HT1080 (cell line): ENCODE measurements at places on chromosomes 1 and 21. TPM values are rescaled to one million over a fixed set of nuclear protein-coding genes. Genes with fewer than 3 reads are reported as not detected.
A peak's percentile ranks its signal among the peaks of the same experiment; 100 is the strongest.

AMY2A gene
- not detected in 2 replicates for total RNA-seq

HES3 gene
- not detected in 2 replicates for total RNA-seq

SLC9C2 gene
- total RNA-seq, result not detected in 2 replicates

LRRN2 gene
- total RNA-seq, result 0.06 and 0.07 TPM in 2 replicates

KRTAP20-2 gene
- not detected in 2 replicates for total RNA-seq

ERMAP gene
- total RNA-seq, result 3.3 and 5.9 TPM in 2 replicates

GSTM5 gene
- total RNA-seq, result 0.03 TPM in 1 of 2 replicates, not detected in the other

C1QB gene
- not detected in 2 replicates for total RNA-seq

IPP gene
- total RNA-seq, result 4.8 and 6.3 TPM in 2 replicates

PEAR1 gene
- 4.1 and 5.2 TPM in 2 replicates for total RNA-seq

IVL gene
- total RNA-seq, result 0.26 and 0.33 TPM in 2 replicates

SPATA45 gene
- total RNA-seq, result not detected in 2 replicates

DNA sequence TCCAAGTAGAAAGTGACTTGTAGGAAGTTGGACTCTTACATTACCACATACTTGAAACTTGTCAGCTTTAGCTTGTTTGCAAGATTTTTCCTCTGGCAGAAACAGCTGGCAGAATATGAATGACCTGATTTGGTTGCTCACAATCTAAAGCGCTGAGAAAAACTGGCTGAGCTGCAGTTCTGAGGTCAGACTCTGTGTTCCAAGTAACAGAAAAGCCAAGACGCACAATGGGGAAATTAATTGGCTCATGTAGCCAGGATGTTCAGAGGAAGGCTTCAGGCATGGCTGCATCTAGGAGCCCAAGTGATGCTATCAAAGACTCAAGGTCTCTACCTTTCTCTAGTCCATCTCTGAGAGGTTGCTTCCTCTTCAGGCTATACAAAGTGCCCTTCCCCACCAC, 27.0 kb downstream of the ALPL start:
- DNase-seq, result no peak

DNA sequence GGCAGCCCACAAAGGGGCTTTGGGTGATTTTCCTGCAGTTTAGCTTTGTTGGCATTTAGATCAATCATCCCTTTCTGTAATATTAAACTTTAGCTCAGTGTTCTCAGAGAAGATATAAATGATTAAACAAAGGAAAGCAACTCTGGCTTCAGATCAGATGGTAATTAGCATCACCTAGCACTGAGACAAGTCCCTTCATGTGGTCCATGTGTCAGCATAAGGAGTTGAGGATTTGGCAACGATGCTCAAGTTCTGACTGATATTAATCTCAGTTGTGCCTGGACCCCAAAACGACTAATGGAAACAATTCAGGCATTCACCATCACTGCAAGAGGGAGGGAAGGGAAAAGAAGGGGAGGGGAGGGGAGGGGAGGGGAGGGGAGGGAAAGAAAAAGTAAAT, 60.4 kb downstream of the SEC16B start:
- no peak for DNase-seq

DNA sequence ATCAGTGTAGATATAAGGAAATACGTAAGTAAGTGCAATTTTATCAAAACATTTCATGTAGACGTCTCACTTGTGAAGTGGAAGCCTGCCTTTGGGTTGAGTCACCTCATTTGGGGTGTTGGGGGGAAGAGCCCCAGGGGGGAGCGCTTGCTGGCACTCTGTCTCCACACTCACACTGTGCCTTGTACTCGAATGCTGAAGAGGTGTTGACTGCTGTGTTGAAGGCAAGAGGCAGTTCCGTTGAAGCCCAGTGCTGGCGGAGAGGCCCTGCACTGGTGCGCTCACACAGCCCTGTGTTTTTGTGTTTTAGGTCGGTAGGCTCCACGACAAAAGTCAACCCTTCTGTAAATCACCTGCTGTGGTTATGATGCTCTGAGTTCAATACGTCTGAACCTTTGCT, 131.9 kb upstream of the COL6A1 start:
- no peak for DNase-seq

DNA sequence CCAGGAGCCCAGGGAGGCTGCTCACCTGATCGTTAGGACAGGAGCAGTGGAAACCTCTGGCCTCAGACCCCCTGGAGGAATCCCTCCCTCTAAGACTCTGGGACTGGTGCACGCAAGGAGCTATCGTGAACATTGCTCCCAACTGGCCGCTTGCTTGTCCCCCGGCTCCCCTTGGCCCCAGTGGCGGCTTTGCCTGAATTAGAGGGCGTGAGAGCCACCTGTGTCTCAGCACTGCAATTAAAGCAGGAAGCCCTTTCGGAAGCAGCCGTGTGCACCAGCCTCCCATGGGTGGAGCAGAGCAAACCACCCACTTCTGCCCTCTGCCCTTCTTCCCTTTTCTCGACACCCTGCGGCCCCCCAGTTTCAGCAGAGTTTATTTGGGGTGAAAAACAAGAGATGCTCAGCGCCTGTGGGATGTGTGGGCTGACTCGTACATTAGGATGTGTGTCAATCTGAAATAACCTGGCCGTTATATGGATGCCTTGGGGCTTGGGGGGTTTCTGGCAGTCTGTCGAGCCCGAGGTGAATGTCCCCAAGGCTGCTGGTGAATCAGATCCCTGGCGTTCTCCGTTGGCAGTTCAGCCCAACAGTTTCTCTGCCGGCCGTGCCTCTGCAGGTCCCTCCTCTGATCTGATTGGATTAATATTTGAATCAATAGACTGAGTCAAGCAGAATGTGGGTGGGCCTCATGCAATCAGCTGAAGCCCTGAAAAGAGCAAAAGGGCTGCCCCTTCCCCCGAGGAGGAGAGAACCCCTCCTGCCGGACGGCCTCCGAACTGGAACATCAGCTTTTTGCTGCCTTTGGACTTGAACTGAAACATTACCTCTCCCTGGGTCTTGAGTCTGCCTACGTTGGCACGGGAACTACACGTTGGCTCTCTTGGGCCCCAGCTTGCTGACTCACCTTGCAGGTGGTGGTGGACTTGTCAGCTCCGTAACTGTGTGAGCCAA, 7.3 kb upstream of the UMODL1 start:
- no peak for DNase-seq

GRCh38 chr21:39601187-39601928, 11.4 kb upstream of the B3GALT5 start:
- peak; percentile 17 for DNase-seq

DNA sequence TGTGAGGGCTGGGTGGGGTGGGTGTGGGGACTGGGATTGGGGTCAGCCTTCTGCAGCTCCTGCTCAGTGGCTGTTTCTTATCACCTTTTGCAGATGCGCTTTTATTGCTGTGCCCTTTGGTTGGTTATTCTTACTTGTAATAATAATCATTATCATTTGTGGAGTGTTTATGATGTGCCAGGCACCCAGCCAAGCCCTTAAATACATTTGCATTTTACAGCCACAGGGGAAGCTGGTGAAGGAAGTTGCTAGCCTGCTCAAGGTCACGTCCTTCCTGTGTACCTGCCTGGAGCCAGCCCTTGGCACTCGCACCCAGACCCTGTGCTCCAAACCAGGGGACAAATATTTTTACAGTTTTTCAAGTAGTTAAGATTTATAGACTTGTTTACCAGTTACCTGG, 144.0 kb downstream of the PGBD5 start:
- DNase-seq, result no peak

DNA sequence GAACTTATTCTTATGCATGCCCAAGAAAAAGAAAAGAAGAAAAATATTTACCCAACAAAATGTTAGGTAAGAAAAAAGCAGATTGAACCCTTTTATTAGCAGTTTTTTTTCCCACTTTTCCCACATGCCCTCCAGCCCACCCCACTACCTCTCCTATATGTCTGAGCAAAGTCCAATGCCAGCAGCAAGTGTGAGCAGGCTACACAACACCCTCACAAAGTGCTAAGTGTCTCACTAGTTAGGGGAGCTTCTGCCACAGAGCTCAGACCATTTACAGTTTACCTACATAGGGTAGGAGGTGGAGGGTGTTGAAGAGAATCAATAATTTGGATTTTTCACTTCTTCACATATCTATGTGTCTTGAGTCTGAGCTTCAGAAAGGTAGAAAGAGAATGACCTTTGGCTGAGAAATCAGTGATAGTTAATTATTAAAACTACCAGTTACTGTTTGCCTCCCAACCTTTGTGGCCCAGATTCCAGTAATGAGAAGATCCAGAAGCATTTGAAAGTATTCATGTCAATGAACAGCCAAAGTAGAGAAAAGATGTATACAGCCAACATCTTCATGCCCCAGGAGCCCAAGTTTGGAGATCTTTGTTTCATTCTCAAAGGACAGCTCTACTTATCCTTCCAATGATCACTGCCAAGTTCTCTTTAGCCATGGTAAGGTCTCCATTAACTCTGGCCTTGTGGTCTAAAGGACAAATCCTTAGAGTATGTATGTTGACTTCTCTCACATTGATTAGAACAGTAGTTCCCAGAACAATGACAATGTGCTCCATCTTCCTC, 26.2 kb downstream of the OR10J5 start:
- no peak for DNase-seq

DNA sequence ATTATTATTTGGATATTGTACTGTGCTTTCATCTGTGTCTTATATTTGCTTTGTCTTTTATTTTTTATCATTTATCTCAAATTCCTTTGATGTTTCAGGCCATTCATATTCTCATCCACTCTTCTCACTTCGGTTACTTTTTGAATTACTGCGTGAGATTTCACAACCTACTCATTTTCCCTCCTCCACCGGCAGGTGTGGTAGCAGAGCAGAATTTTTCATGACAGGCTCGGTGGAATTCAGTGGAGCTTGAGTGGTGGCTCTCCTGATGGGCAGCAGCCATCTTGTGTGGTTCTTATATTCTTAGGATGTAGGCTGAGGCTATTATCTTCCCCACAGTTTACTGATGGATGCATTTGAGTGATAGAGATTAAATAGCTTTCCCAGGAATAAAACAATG, 92.3 kb upstream of the IVNS1ABP start:
- DNase-seq, result no peak

- peak; percentile 88 for DNase-seq
These were observed 147.6 kb upstream of the CAMK1G start for GRCh38 chr1:209435654-209436566.

DNA sequence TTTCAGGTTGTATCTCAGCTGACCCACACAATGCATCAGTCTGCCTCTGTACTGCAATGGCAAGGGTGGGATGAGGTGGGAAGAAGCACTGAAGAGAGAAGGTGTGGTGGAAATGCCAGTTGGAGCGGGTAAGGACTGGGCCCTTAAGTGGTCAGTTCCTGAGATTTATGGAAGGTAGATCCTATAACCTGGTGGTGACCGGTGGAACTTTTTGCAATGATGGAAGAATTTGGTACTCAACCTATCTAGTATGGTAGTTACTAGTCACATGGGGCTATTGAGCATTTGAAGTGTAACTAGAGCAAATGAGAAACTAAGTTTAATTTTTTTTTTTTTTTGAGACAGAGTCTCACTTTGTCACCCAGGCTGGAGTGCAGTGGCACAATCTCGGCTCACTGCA, 8.2 kb upstream of the HPCAL4 start:
- DNase-seq, result no peak

DNA sequence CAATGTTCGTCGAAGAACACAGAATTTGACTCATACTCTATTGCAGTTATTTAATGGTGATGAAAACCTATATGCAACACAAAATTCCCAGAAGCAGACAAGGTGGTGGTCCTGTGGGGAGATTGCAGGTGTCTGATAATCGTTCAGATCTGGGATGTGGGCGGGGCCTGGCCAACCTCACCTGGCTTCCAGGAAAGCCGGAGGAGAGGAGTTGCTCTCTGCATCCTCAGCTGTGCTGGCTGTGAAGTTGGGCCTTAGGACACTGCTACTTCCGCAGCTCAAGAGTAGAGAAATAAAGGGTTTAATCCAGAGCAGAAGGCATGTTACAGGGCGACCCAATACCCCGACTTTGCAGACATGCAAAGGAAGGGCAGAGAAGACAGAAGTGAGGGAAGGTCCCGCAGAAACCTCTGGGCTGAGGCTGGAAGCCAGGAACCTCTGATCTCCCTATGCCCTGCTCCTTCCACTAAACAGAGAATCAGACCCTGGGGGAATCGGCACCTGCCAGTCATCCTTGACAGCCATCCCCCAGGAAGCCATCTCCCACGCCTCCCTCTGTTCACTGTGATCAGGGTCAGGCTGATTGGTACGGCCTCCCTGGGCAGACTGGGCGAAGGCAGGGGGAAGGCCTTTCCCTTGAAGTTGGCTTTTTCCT, 590.3 kb downstream of the AJAP1 start:
- DNase-seq, result no peak

- peak; percentile 7 for DNase-seq
These were observed 40.4 kb downstream of the UBR4 start for GRCh38 chr1:19169642-19170041.

GRCh38 chr1:86551305-86551704, 4.4 kb downstream of the CLCA4 start:
- DNase-seq, result no peak

DNA sequence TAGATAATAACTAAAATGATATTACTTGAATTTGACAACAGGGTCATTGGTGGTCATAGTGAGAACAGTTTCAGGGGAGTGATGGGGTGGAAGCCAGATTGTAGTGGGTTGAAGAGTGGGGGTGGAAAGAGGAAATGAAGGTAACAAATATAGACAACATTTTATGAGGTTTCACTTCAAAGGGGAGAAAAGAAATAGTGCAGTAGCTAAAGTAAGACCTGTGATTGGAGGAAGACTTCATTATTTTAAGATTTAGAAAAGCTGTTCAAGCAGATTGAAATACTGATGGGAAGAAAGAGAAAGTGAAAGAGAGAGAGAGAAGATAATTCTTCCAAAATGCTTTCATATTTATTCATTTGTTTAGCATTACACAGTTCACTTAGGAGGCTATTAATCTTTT, 52.0 kb upstream of the KCNA3 start:
- DNase-seq, result no peak

DNA sequence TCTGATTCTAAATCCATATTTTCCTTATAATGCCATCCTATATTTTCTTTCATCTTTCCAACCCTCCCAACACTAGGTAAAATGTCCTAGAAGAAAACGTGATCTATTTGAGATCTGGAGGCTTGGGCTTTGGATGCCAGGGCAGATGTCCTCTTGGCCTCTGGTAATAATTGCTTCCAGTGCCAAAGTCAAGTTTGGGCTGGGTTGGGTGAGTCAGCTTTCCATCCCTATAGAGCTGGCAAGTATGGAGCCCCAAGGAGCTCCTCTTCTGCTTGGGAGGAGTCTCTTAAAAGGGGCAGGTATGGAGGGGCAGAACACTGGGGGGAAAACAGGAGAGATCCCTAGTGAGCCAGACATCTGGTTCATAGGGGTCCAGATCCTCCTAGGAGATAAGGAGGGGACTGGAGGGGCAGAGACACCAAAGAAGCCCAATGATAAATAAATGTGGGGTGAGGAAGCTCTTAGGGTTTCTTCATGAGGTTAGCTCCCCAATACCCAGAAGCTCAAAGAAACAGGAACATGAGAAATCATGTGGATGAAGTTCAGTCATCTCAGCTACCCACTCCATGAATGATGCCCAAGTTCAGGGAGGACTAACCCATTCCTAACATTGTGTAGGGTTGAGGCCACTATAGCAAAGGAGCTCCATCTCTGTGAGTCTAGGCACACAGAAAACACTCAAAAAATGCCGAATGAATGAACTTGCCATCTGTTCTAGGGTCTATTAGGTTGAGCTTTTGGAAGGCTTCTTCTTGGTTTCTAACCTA, 3.5 kb downstream of the C1orf116 start:
- no peak for DNase-seq

- DNase-seq, result no peak
These were observed 17.6 kb upstream of the AJAP1 start for GRCh38 chr1:4636644-4637380.
